ENCODE measurements at places on chromosomes 16 and 17. TPM values are rescaled to one million over a fixed set of nuclear protein-coding genes. Genes with fewer than 3 reads are reported as not detected.

GRCh38 chr16:3457434-3458252, 14.2 kb downstream of the NAA60 start:
- DNase-seq, result peak; percentile 95

- no peak for DNase-seq
These were observed 172.5 kb downstream of the HS3ST3A1 start for GRCh38 chr17:13429201-13429600.

GRCh38 chr16:88678224-88678979, 7.9 kb downstream of the SNAI3 start:
- DNase-seq, result no peak

The PHOSPHO1 gene
- total RNA-seq, result 0.58 TPM

DNA sequence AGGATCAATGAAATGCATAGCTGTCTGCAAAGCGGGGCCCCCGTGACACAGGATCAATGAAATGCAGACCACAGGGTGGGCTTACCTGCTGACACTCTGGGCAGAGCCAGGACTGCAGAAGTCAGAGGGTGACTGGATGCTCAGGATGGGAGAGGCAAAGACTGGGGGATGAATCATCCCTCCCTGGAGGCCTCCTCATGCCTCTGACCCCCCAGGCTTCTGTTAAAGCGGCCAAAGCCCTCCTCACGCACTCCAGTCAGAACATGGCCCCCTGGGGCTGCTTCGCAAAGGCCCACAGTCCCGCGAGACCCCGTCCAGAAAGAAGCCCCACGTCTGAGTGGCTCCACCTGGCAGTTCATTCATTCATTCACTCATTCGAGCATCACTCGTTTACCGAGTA, 38.4 kb upstream of the FOXF1 start:
- no peak for DNase-seq

DNA sequence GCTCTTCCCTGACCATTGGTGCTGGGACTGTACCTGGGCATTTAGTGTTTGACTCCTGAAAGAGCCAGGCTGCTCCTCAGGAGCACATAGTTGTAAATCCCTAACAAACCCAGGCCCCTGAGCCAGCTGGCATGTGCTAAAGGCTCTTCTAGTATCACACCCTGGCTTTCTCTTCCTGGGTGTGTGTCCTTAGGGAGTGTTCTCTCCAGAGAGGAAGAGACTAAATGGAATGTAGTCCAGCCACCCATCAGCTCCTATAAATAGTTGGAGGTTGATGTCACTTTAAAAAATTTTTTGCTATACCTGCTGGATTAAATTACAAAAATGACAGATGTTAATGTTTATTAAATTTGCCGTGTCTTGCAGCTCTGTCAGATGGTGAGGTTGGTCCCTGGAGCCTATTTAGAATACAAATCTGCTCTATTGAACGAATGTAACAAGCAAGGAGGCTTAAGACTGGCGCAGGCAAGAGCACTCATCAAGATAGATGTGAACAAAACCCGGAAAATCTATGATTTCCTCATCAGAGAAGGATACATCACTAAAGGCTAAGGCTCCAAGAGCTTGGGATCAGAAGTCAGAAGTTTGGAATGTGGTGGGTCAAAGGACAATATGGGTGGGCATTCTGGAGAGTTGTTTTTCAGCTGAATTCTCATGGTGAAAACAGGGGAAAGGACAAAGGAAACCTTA, 13.1 kb upstream of the DUSP14 start:
- DNase-seq, result peak; percentile 29

DNA sequence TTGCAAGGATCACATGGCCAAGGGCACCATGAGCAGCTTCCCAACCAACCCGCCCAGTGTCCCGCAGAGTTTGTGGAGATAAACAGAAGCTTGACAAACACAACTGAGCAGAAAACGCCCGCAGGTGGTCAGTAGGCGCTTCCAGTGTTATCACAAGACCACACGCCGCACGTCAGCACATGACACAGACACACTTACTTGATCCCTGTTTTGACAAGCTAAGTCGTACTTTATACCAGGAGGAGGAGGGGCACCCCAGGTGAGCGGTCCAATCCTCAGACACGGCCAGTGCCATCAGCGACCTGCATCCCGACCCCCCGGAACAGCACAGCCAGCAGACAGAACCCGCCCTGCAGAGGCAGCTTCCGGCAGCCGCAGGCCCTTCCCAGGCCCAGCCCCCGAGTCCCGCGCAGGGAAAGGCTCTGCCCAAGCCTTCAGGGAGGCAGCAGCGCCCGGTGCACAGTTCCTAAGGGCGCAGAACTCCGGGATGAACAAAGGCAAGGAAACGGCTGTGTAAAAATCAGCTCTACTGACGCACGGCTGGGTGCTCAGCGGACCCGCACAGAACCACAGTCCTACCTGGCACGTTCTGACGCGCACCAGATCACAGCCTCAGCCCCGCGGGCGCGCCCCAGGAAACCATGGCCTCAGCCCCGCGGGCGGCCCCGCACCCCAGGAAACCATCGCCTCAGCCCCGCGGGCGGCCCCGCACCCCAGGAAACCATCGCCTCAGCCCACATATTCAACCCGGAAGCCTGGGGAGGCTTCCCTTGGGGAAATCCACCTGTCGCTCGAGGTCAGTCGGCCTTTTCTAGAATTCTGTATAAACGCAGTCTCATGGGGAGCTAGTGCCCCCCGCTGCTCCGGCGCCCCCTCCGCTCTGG, 27.8 kb downstream of the AXIN1 start:
- DNase-seq, result no peak

- DNase-seq, result no peak
These were observed 323.8 kb downstream of the SOX9 start for GRCh38 chr17:72444517-72445054.

- DNase-seq, result no peak
These were observed 3.1 kb downstream of the WNT9B start for GRCh38 chr17:46854515-46854914.

The CORO1A gene
- total RNA-seq, result 8.2 TPM

GRCh38 chr17:82463925-82464566, 5.5 kb downstream of the NARF start:
- no peak for DNase-seq

GRCh38 chr17:79019632-79020584, 4.1 kb upstream of the C1QTNF1 start:
- peak; percentile 74 for DNase-seq

The RPL38 gene
- 309 TPM for total RNA-seq

The CMTM1 gene
- 2.4 TPM for total RNA-seq

The HOXB8 gene
- not detected for total RNA-seq

DNA sequence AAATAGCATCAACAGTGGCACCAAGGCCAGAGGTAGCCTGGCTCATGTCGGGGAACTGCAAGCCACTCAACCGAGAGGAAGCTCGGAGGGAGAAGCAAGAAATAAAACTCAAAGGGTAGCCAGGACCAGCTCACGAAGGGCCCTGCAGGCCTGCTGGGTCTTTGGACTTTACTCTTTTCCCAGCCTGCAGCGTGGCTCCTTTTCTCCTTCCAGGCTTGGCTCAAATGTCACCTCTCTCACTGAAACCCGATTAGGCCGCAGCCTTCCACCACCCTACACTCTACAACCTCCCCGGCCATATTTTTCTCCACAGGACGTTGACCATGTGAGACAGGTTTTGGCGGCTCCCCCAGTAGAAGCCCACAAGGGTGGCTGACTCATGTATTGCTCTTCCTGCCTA, 38.1 kb downstream of the CALB2 start:
- DNase-seq, result no peak

- no peak for DNase-seq
These were observed 77.6 kb downstream of the CMIP start for GRCh38 chr16:81522108-81522701.

DNA sequence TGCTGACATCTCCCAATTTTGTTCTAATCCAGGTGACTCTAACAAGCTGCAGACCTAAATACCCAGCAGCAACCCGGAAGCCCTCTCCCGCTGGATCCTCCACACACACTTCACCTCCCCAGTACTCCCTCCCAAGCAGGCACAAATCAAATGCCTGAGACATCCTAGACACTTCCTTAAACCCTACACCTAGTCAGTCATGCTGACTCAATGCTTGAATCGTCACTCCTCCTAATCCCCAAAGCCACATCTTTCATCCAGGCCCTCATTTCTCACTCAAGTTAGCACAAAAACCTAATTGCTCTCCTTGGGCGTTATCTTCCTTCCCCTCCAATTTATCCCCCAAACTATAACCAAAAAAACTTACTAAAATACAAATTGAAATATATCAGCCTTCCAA, 32.7 kb downstream of the CMC2 start:
- DNase-seq, result no peak

The C17orf50 gene
- not detected for total RNA-seq

The MYO15A gene
- 0.12 TPM for total RNA-seq

The LRRC37A gene
- total RNA-seq, result 1.2 TPM

The PABPN1L gene
- total RNA-seq, result not detected

The SLC9A5 gene
- 0.16 TPM for total RNA-seq

- DNase-seq, result peak; percentile 72
These were observed 13.2 kb upstream of the AURKB start for GRCh38 chr17:8223356-8224126.

The NT5M gene
- total RNA-seq, result 7.6 TPM

- DNase-seq, result peak; percentile 57
These were observed 973 bp upstream of the UBTF start for GRCh38 chr17:44220213-44221083.

DNA sequence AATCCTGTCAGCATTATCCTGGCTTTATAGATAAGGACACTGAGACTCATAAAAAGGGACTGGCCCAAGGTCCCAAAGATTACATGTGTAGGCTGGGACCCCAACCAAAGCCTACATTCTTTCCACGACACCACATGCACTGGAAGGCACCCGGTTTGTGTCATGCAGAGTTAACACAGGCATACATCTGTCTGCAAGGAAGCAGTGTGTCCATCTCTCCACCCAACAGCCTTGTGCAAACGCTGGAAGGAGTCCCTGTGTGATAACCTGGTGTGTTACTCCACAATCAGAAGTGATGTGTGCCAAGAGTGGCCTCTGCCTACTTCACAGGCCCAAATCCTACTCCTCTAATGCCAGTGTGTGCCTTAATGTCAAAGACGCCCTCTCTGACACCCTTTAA, 139.8 kb downstream of the PARN start:
- no peak for DNase-seq

Measured in heart left ventricle (tissue), 16 donors.